Hippocampal formation (tissue), 2 donors: ENCODE measurements at places on chromosomes 12 and 14.

DNA sequence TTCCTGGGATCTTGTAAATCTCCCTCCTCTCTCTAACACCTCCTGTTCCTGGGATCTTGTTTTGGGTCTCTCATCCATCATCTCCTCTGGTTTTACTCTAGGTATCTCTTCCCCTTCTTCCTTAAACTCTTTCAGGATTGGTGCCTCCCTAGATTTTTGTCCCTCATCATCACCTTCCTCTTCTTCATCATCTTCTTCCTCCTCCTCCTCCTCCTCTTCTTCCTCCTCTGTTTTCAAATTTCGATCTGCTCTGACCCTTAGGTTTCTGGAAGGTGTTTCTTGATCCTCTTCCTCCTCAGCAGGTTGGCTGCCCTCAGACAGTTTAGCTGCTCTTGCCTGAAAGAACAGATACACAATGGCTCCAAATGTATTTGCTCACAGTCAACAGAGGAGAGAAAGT lies 14.5 kb downstream of the ACIN1 start:
- DNase-seq = no peak

- no peak for DNase-seq
These were observed 21.4 kb downstream of the ADGRD1 start for GRCh38 chr12:130975116-130975515.

GRCh38 chr14:106372870-106373652 lies 846.7 kb downstream of the TMEM121 start:
- no peak for DNase-seq

DNA sequence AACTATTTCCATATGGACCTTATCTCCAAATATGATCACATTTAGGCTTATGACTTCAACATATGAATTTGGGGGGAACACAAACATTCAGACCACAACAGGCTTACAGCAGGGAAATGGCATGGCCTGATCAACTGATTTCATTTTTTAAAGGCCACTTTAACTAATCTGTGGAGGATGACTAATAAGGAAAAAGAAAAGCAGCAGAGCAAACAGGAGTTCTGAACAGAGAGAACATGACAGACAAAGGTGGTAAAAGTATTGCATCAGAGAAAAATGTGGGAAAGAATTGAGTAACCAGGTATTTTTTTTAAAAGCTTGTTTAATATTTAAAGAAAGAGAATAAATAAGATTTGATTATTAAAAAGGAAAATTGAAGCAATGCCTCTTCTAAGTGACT lies 366.1 kb upstream of the TMPO start:
- DNase-seq = no peak

DNA sequence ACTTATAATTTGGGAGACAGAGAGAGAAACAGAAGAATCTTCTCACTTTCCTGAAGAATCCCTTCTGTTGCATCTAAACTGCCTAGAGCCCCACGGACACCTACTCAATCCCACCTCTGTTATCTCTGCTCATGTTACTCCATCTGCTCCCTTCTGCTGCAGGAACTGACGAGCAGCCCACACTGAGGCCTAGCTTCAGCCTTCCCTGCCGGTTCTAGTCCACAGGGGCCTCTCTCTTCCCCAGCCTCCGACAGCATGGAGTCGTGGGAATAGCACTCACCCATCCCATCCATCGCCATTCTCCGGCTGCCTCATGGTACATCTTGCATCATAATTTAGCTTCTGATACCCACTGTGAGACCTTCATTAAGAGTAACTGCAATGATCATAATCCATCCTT lies 4.0 kb downstream of the RAB15 start:
- peak; percentile 41 for DNase-seq

GRCh38 chr12:13362260-13362841 lies 165.8 kb downstream of the EMP1 start:
- DNase-seq = peak; percentile 41

DNA sequence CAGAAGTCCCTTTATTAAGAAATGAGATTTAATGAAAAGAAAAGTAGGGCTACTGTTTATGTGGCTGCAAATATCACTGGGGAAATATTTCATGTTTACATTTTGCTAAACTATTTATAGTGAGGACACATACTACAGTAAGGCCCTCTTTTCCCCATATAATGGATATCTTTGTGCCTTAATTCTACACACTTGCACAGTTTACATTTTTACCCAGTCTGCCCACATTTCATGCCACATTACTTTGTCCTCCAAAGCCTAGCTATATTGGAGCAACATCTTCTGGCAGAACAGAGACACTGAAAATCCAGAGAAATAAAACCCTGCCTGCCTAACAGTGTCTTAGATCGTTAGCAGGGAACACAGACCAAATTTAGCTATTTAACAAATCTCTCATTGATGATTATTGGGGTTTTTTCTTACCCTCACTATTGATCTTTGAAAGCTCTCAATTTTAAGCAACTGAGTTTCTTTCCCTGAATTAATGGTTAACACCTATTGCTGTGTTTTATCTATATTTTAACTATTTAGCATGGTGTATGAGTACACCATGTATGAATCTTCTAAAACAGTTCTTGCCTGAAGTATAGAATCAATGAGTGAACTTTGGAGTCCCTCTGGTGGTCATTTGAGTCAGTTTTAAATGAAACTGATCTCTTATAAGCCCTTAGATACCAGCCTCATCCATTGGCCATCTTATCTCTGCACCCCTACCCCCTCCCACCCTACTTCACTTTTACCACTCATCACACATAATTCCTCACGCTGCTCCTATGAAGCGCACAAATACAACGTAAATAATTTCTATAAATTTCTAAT lies 170.2 kb downstream of the BCAT1 start:
- no peak for DNase-seq

DNA sequence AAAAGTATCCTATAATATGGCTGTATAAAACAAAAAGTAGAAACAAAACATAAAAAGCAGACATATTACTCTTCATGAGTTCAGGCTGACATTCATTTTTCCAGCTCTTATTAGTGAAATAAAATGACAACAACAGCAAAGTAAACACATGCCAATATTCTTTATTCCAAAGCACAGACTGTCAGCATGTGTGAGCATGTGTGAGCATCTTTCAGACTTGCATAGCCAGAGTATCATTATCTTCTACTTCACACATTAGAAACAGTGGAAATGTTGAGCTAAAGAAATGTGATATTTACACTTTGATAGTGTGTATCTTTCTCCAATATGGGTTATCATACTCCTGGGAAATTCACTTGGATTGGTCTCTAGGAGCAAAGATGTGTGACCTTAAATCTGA lies 476.6 kb upstream of the TMEM132C start:
- no peak for DNase-seq

- DNase-seq = no peak
These were observed 77.1 kb downstream of the FGD4 start for GRCh38 chr12:32476446-32476845.

- no peak for DNase-seq
These were observed 87.2 kb downstream of the DDX51 start for GRCh38 chr12:132056951-132057350.

DNA sequence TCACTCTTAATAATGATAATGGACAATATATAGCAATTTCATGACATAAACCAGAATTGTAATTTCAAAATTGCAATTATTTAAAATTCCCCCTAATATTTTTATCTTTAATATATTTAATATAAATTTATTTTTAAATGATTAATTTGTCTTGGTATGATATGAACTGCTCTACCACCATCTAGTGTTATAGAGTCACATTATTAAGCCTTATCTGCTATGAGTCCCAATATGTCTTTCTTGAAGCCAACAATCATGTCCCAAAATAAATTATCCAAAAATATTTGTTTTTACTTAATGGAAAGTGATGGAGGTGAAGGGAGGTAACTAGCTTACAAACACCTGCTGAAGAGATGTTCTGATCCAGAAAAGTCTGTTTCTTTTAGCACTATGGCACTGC lies 151.4 kb downstream of the KCNC2 start:
- DNase-seq = no peak
